ENCODE measurements at places on chromosomes 3 and 15. TPM values are rescaled to one million over a fixed set of nuclear protein-coding genes. Genes with fewer than 3 reads are reported as not detected.

Gene SLC6A20
- total RNA-seq = not detected

DNA sequence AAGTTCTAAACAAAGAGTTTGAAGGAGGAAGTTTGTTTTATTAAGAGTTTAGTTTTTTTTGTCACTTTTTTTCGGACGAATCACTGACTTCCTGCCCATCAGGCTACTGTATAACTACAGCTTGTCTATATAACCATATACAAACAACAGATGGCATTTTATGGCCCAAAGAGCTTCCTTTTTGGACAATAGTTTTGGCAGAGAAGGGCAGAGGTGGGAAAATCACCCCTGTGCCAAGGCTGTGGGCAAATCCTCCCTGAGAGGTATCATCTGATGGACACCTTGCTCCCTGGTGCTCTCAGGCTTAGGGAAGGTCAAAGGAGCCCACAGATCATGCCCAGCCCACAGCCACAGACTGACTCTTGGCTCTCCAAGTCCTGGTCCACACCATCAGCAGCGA lies 113.4 kb downstream of the OXNAD1 start:
- DNase-seq = no peak

- no peak for DNase-seq
These were observed 29.7 kb downstream of the SEMA7A start for GRCh38 chr15:74403991-74404563.

- DNase-seq = no peak
These were observed 92.3 kb downstream of the FOXP1 start for GRCh38 chr3:71491154-71491752.

GRCh38 chr3:170178651-170179050 lies 2.9 kb downstream of the PHC3 start:
- no peak for DNase-seq

Gene TTLL13
- total RNA-seq = not detected

DNA sequence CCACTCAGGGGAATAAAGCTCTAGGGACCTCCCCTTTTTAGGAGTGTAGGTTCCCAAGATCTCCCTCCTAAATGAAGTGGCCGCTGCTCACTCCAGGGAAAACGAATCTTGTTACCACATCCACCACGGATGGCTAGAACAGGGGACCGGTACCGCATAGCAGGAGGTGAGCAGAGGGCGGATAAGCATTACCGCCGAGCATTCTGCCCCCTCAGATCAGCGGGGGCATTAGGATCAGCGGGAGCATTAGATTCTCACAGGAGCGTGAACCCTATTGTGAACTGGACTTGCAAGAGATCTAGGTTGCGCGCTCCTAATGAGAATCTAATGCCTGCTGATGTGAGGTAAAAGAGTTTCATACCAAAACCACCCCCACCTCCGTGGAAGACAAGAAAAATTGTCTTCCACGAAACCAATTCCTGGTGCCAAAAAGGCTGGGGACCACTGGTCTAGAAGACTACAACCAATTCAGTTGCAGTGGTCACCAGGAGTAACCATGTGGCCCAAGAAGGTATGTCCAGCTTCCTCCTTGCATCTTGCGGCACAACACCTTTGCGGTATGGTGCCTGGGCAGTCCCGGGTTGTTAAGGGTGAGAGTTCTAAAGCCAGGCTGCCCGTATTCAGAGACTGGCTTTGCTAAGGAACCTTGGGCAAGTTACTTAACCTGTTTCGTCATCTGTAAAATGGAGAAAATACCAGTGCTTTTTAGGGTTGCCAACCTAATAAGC lies 1.1 kb upstream of the SS18L2 start:
- DNase-seq = no peak

Measured in SK-MEL-5 (cell line).